CD4-positive, alpha-beta T cell treated with Interleukin-4 for 4 hours (primary cell): ENCODE measurements at places on chromosomes 5 and 9.
A peak's percentile ranks its signal among the peaks of the same experiment; 100 is the strongest.

DNA sequence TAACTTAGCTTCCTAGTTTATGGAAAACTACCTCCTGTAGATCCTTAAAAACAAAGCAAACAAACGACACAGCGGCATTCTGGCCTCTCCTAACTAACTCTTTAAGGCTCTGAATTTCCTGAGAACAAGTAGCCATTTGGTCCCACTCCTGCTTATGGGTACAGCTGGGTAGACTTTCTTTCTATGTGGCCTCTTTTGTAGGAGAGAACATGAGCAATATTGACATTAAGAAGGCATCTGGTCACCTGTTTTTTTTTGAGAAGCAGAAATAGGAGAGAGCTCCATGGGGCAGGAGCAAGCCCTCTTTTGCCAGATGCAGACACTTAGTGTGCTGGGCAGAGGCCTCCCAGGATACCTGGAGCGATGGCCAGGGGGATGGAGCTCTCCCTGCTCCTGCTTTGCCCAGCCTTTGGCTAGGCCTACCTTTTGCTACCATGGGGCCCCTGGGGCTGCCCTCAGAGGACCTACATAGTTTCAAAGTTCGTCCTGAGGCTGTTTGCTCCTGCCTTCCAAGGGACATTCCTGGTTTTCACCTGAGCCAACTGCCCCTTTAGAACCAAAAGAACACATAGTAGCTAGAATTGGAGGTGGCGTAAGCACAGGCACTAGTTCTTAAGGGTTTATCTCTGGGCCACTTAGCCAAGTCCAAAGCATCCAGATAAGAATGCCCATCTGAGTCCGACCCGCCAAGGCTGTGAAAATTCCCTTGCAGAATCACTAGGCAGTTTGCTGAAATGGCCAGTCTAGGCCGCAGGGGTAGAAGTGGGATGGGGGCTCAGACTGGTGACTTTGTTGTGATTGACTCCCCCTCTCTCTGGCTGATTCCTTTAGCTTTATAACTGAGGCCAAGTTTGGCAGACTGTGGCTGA is 2.4 kb upstream of the STC2 start:
- DNase-seq, result no peak

GRCh38 chr5:161600156-161600555 is 53.6 kb upstream of the GABRB2 start:
- DNase-seq, result no peak

- peak; percentile 43 for DNase-seq
Measured at GRCh38 chr5:131221888-131222287, 42.0 kb upstream of the CDC42SE2 start.

DNA sequence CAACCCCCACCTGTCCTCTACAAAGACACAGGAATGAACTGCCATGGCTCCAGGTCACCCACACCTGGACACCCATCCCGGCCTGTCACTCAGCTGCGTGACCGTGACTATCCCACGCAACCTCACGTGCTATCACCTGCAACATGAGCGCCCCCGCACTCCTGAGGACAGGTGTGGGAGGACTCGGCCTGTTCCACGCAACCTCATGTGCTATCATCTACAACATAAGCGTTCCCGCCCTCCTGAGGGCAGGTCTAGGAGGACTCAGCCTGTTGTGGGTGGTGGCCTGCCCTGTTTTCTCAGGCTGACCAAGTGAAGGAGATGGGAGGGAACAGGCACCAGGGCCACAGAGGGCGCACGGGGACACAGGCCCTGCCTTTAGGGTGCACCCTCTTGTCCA is 4.1 kb downstream of the QSOX2 start:
- no peak for DNase-seq

- DNase-seq, result no peak
Measured at GRCh38 chr5:177130211-177131018, 3.2 kb upstream of the NSD1 start.

- no peak for DNase-seq
Measured at GRCh38 chr5:172891716-172892421, 57.8 kb downstream of the ERGIC1 start.

DNA sequence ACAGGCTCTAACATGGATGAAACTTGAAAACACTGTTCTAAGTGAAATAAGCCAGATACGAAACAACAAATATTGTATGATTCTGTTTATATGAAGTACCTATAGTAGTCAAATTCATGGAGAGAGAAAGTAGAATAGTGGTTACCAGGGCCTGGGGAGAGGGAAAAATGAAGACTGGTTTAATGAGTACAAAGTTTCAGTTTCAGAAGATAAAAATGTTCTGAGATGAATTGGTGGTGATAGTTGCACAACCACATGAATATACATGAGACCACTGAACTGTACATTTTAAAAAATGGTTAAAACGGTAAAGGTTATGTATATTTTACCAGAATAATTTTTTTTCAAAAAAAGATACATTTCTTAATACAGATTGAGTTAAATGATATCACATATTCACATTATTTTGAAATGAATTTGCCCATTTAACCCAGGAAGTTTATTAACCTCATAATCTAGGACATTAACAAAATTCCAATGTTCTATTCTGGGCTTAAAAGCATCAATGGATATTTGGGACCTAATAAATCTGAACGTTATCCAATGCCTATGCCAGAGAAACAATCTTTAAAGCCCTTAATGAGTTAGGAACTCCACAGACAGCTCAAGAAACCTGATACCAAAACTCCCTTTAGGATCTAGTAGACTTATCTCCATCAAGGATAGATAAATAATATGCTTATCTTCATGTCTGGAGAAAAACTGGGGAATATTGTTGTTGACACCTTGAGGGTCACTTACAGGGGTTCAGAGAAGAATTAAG is 521.3 kb downstream of the EFNA5 start:
- no peak for DNase-seq

DNA sequence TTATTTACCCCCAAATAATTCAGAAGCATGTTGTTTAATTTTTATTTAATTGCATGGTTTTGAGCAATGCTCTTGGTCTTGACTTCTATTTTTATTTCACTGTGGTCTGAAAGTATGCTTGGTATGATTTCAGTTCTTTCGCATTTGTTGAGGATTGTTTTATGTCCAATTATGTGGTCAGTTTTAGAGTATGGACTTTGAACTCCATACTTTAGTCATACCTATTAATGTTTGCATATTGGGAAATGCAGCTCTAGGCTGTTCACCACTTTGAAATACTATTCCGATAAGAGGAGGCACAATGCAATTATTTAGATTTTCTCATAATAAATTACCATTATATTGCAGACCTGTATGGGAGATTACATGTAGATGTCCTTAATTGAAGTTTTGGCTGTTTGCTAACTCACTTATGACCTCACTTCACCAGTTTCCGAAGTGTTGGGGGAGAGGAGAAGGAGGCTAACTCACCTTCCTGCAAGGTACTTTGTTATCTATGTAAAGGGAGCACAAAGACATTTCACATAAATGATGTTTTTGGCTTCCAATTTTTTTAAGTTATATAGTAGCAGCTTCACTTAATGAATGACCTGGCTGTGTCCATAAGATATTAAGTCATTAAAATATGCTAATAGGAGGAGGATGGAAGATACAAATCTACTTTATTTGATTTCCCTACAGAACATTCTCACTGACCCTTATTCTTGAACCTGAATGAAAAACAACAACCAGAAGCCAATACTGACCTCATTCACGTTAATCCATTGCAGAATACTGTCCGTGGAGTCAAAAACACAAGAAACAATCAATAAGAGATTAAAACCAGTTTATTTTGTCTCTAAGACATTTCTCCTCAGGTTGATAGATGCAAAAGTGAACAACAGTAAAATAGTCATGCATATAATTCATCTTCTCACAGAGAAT is 970.3 kb upstream of the ARRDC3 start:
- DNase-seq, result no peak
